Stimulated activated CD8-positive, alpha-beta memory T cell treated with anti-CD3 and anti-CD28 coated beads, Interleukin-15, amount 100 ng/mL, for 48 hours (primary cell): ENCODE measurements at places on chromosomes 7 and 10.

- peak; percentile 76 for DNase-seq
Observed at GRCh38 chr10:128064108-128064969, 61.9 kb downstream of the MKI67 start.

GRCh38 chr10:74947781-74948401, 121.5 kb downstream of the KAT6B start:
- DNase-seq: no peak

GRCh38 chr7:34842782-34843181, 184.8 kb downstream of the NPSR1 start:
- no peak for DNase-seq

GRCh38 chr10:43905512-43906236, 257.0 kb upstream of the ZNF32 start:
- no peak for DNase-seq

- no peak for DNase-seq
Observed at GRCh38 chr7:31175672-31176071, 123.6 kb downstream of the ADCYAP1R1 start.

GRCh38 chr10:69634759-69635425, 4.8 kb downstream of the FAM241B start:
- no peak for DNase-seq

- DNase-seq: no peak
Observed at GRCh38 chr10:122336961-122337360, 37.5 kb upstream of the PLEKHA1 start.

- DNase-seq: no peak
Observed at GRCh38 chr7:87060288-87060537, 759 bp upstream of the ELAPOR2 start.

- DNase-seq: no peak
Observed at GRCh38 chr10:30784897-30785605, 155.5 kb upstream of the LYZL2 start.

DNA sequence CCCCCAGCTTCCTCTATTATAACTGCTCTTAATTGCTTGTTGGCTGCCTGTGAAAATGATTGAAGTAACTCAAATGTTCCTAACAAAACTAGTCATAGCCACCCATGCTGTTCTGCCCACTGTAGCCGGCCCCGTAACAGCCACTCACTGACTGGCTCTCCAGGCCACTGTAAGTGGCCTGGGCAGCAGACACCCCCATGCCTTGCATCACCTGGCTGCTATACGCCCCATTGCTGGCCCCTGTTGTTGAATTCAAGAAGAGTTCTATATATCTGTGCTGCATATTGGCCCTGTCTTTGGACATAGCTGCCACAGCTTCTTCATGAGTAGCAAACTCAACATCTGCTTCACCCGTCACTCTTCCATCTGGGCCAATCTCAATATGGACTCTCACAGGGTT, 15.1 kb downstream of the FXYD4 start:
- no peak for DNase-seq

- DNase-seq: no peak
Observed at GRCh38 chr10:593901-594457, 95.5 kb downstream of the DIP2C start.

- no peak for DNase-seq
Observed at GRCh38 chr10:52212062-52212461, 102.0 kb upstream of the DKK1 start.

GRCh38 chr7:1064581-1064980, 20.2 kb downstream of the GPR146 start:
- no peak for DNase-seq

DNA sequence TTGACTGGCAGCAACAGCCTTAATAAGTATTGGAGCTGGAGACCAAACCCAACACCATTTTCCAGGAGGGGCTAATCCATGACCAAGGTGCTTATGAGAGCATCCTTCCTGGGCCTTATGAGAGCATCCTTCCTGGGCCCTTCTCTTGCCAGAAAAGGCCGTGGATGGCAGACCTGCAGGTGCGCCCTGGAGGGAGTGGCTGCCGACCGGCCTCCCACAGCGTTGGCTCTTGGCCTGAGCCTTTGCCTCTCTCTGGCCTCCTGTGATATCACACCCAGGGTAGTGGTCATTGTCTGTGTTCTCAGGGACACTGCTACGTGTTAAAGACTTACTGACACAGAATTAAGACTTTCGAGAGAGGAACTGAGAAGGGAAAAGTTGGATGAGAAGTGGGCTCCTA, 22.3 kb upstream of the NUDCD3 start:
- DNase-seq: no peak

- no peak for DNase-seq
Observed at GRCh38 chr7:153858355-153858754, 193.8 kb upstream of the DPP6 start.

DNA sequence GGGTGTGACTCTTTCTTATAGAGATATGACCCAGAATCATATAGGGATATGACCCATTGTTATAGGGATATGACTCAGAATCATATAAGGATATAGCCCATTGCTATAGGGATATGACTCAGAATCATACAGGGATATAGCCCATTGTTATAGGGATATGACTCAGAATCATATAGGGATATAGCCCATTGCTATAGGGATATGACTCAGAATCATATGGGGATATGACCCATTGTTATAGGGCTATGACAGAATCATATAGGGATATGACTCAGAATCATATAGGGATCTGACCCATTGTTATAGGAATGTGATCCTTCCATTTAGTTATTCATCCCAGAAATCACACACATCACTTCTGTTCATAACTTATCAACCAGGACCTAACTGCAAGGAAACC, 312.2 kb upstream of the ADARB2 start:
- no peak for DNase-seq

DNA sequence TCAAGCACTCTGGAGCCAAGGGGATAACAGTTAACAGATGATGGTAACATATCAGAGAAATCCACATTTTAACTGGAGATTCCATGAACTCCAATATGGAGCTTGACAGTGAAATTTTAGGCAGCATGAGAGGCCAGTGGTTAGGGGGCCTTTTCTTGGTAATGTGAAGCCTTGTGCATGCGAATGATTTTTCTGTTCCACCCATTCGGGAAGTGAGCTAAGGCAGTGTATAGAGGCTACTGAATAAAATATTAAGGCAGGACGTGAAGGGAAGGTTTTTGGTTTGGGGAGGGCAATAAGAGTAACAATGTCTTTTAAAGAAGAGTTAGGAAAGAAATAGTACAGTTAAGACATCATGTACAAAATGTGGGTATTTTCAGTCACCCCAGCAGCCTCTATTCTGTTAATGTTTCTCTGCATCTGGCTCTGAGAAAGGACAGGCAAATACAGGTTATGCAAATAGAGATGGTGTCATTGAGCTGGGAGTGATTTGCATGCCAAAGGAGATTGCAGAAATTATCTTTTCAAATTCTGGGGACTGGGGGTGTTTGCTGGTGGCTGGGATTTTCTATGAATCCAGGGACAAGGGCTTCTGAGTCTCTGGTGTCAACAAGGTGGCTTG, 6.8 kb upstream of the TAS2R60 start:
- no peak for DNase-seq

DNA sequence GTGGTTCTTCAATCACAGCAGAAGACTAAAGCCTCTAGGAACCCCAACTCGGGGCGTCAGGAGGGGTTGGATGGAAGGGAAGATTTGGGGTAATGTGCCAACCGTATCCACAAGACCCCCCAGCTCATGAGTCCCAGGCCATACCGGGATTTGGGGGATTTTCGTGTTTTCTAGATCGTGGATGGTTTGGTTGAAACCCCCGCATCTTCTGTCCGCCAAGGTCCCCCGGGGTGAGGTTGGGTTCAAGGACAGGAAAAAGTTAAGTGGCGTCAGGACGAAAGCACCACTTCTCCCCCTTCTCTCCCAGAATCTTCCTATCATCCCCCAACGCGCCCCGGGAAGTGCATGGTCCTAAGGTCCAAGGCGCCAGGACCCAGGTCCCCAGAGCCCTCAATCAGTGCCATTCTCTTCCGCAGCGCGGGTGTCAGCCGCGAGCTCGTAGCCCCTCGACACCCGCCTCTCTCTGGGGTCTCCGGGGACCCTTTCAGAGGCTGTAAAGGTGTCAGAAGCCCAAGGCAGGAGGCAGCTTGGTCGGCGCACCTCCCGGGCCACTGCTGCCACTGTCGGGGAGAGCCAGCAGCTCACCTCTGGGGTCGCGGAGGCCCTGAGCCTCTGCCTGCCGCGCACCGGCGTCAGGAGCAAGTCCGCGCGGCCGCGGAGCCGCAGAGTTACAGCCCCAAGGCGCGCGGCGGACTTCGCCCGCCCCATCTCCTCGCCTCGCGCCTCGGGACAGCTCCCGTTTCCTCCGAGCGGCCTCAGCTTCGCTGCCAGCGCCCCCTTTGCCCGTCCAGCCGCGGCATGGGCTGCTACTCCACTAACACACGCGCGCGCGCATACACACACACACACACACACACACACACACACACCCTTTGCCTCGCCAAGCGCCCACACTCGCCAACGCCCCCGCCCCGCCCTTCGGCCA, 1.5 kb downstream of the MKX start:
- no peak for DNase-seq

DNA sequence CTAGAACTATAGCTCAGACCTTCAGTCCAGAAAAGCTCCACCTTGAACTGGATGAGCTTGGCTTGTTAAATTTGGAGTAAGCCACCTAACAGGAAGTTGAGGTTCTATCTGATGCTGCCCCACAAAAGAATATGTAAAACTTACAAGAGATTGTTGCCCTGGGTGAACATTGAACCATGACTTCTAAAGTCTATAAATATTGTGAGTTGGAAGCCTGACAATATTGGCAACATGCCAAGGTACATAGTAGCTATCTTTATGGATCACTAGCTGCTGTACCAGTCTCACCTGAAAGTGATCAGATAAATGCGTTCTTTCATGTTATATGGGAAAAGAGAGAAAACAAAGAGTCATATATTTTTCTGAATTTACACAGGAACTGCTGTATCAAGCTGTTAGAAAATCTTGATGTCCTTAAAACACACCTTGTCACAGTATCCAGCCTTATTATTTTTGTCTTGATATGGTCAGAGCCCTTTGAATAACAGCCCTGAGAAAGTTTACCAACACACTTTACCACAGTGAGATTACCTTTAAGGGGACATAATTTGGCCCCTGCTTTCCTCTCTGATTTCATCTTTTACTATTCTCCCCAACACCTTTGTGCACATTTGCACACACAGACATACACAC, 92.0 kb downstream of the LSMEM1 start:
- DNase-seq: no peak

DNA sequence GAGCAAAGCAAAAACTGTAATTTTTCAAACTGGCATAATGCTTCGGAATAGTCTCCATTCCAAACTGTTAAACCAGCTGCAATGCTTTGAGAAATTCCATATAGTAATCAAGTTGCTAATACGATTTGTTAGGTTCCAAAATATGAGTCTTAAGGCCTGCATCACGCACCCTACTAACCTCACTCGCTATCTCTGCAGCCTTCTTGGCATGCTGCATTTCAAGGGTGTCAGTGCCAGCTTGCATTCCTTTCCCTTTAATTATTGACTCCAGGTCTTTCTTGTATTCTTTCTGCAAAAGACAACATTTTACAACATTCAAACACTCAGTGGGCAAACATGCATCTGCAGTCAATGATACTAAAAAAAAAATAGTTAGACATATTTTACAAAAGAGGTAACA, 61.8 kb downstream of the NEBL start:
- no peak for DNase-seq

DNA sequence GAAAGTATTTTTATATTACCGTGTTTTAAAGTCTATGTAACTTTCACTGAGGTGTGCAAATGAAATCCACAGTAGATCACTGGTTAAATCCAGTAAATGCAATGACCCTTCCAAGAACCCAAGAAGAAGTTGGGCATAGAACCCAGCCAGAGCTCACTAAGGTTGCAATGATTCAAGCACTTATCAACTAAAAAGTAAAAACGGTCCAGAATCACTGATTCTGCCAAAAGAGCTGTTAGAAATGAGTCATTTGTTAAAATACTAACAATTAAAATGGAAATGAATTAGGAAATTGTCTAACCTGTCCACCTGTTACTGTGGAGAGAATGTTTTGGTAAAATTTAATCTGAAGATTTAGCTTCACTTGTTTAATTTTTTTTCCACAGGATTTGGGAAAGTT, 74.4 kb downstream of the ANK3 start:
- no peak for DNase-seq

DNA sequence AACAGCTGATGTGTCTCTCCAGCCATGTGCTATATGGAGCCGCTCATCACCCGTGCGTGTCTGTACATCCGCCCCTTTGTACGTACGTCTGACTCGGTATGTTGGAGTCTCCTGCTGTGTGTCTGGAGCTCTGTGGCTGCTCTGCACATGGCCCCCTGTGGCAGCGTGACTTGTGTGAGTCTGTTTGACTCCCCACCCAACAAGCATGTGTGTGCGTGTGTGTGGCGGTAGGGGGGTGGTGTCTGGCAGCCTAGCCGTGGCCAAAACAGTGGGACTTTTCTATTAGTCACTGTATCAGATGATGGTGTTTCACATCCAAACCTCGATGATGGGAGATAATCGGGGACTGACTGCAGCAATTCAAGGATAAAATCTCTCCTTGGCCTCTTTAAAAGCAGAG, 94.1 kb downstream of the COL13A1 start:
- no peak for DNase-seq

DNA sequence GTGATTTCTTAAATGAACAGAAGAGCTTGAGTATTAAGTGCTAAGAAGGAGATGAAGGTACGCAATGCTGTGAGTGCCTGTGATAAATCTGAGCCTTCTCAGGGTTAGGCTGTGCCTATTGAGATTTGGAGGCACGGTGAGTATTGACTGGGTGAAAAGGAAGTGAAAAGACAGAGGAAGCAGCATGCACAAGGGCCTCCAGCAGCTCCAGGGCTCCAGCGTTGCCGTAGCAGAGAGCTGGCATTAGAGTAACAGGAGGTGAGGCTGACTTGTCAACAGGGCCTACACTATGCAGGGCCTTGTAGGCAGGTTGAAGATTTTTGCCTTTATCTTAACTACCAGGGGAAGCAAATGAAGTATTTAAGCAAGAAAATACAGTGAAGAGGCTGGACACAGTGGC, 54.1 kb upstream of the PDCD4 start:
- DNase-seq: no peak

DNA sequence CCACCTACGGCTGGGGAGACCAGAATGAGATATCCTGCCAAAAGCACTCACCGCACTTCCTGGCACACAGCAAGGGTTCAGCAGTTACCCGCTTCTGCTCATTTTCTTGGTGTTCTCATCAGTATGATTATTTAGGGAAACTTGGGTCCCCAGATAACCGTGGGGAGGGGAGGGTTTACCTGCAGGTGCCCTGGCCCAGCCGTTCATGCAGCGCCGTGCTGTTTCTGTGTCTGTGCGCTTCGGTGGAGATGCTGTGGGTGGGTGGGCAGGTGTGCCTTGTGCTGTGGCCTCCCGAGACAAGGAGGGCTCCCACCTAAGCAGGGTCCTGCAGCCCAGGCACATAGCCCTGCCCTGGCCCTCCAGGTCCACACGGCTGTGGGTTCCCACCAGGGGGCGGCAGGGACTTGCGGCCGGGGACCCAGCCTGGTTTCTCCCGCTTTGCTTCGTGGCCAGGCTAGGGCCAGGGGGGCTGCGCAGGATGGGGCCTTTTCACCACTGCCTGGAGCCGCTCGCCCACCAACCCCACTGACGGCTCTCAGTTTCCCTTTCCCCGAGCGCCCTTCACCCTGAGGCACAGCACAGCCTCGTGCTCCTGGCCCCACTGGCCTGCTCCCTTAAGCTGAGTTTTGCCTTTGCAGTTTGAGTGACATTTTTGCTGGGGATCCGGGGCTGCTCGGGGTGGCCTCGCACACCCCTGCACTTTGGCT, 78.5 kb downstream of the LHPP start:
- DNase-seq: peak; percentile 42

- no peak for DNase-seq
Observed at GRCh38 chr10:63246356-63246755, 113.2 kb downstream of the NRBF2 start.
